Dorsolateral prefrontal cortex (tissue), 122 donors: ENCODE measurements at places on chromosomes 11 and 22.
A peak's percentile ranks its signal among the peaks of the same experiment; 100 is the strongest.

DNA sequence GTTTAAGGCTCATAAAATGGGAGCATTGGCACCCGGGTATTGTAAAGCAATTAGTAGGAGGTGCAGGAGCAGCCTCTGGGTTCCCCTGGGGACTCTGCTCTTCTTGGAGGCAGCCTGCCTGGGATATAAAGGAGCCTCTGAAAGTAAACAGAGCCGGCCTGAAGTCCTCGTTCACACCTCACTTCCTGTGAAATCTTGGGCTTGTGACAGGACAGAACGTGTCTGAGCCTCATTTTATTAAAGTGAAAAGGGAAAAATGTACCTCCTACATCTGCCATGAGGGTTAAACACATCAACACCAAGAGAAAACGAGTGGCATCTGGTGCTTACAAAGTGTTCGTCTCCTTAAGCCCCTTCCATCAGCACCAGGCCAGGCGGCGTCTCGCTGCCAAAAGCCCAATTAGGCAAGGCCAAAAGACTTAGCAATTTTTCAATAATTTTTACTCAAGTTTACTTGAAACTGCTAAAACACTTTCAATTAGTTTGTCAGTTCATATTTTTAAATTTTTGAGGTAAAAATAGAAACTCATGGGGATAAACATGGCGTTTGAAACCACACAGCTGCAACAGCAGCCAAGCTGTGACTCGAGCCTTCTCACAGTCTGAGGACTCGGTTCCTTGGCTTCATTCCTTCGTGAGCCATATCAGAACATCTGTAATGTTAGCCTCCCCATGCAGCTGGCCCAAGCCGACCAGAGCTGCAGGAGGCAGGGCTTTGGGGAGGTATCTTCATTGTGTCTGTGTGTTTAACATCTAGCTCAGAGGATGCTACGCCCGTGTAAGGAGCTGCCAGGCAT is 33.6 kb downstream of the MAP6 start:
- DNase-seq = no peak

- DNase-seq = no peak
These were observed 46.2 kb downstream of the FAM83F start for GRCh38 chr22:40040927-40041326.

DNA sequence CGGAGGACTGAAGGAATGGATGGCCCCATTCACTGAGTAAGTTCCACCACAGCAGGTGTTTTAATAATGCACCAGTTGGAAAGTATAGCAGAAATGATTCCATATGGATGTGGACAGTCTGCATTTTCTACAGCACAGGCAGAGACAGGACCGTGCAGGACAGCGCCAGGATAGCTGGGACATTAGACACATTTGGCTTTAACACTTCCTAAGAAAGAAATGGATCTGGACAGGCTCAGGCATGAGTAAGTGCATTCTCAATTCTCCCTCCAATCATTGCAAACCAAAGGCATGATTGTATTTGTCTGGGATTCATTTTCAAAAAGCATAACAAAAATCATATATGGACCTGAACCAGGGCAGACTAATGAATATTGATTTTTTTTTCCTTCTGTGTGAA is 233.0 kb upstream of the POU2AF2 start:
- no peak for DNase-seq

GRCh38 chr11:14422052-14422813 is 63.2 kb upstream of the RRAS2 start:
- peak; percentile 83 for DNase-seq

DNA sequence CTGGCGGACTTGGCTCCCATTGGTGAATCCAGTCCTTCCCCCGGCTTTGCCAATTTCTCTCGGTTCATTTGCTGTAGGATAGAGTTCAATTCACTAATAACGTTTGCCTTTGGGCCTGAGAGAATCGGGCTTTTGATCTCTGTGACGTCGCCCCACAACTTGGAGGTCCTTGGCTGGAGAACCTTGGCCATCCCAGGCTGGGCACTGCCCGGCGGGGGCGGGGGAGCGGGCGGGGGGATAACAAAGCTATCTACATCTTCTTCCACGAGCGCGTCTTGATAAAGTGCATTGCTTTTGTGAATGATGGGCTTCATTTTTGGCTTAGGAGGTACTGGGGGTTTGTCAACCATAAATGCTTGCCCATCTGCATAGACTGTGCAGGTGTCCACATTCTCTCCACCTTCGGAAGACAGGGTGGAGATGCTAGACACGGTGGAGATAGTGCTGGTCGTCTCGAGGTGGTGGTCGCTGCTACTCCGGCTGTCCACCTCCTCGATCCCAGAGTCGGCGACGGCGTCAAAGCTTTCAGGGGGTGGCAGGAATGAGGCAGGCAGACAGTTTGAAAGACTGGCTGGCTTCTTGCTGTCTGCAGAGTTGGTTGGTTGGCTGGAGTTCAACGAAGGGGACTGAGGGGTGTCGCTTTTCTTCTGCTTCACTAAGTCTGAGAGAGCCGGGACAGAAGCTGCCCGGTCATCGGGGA is 87.1 kb downstream of the CTTN start:
- DNase-seq = no peak

GRCh38 chr22:50699756-50700386 is 27.2 kb downstream of the SHANK3 start:
- peak; percentile 37 for DNase-seq

- no peak for DNase-seq
These were observed 40.8 kb upstream of the SMIM38 start for GRCh38 chr11:69114811-69115523.

DNA sequence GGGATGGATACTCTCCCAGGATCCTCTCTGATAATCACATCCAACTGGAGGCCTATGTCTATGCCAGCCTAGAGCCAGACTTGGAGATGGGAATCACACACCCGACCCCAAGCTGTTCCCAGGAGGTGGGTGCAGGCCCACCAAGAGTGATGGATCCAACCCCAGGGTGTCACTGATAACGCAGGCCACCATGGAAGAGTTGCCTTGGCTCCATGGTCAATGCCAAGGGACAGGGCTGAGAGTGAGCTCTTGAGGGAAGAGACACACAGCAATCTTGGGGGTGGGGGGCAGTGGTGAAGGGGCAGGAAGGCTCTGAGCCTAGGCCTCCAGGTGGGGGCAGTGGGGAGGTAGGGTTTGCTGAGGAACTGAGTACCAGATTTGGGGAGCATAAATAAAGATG is 16.9 kb downstream of the TUB start:
- DNase-seq = no peak

DNA sequence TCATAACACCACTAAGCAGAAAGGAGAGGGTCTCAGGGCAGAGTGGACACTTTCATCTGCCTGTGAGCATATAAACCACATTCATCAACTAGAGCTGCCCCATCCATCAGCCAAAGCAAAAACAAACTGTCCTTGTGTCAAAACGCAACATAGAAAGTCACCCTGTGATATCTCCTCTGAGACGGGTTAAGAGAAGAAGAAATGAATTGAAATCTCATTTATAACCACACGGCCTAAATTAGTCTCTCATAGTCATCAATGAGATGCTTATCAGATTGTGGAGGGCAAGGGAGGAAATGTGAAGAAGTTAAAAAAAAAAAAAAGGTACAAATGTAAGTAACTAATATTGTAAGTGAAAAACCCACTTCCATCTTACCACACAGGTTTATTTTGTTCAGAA is 75.7 kb downstream of the SIK3 start:
- no peak for DNase-seq

DNA sequence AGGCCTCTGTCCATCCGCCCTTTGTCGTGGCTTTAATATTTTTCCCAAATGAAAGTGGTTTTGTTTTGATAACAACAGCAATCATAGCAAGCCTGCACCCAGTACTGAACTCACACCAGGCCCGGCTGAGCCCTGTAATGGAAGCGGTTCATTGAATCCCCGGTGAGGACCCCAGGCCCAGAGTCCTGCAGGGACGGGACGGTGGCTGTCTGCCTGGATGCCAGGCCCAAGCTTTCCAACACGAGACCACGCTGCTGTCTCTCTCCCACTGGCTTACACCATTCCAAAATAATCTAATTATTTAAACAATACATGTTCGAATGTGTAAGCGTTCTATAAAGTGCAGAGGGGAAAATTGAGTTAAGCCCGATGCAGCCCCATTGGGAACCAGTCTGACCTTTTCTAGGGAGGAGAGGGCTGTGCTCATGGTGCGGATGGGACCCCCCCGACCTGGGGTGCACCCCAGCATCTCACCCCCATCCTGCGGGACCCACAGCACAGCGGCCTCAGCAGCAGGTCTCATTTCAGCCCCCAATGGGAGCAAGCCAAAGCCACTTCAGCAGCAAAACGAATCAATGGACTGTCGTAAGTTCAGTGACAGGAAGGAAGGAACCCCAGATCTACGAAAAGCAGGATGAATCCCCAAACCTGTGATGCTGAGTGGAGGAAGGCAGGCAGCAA is 1046.9 kb downstream of the BRD1 start:
- DNase-seq = no peak

- no peak for DNase-seq
These were observed 16.6 kb downstream of the ASCC2 start for GRCh38 chr22:29821291-29822016.

- DNase-seq = no peak
These were observed 637.0 kb downstream of the OPCML start for GRCh38 chr11:132895340-132895739.

- DNase-seq = no peak
These were observed 13.6 kb downstream of the DGKZ start for GRCh38 chr11:46360878-46361277.

DNA sequence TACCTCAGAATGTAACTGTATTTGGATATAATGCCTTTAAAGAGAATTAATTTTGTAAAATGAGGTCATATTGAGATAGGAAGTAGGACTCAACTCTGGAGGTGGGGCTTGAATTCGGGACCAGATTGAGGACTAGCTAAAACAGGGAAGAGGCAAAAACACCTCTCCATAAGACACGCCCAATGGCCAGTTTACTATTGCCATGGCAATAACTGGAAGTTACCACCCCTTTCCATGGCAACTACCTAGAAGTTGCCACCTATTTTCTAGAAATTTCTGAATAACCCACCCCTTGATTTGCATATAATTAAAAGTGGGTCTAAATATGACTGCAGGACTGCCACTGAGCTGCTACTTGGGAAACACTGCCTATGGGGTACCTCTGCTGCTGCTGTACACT is 206.4 kb downstream of the TTC28 start:
- DNase-seq = no peak

DNA sequence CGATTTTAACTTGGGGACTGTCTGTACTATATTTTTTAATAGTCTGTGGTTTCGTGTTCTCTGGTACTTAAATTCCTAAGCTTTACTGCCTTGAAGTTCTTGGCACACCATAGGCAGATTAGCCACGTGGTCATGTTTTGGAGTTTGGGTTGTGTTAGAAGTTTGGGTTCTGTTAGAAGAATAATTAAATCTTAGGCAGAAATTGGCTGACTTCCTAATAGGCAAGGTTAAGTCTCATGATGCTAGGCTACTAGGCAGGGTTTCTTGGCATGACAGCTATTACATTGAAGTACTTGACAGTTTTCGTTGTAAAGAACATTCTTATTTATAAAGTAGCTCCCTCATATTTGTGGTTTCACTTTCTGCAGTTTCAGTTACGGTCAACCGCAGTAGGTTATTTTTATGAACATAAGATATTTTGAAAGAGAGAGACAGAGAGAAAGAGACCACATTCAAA is 30.0 kb upstream of the MMP7 start:
- no peak for DNase-seq

GRCh38 chr11:117849781-117850414 is 25.4 kb upstream of the FXYD2 start:
- no peak for DNase-seq

DNA sequence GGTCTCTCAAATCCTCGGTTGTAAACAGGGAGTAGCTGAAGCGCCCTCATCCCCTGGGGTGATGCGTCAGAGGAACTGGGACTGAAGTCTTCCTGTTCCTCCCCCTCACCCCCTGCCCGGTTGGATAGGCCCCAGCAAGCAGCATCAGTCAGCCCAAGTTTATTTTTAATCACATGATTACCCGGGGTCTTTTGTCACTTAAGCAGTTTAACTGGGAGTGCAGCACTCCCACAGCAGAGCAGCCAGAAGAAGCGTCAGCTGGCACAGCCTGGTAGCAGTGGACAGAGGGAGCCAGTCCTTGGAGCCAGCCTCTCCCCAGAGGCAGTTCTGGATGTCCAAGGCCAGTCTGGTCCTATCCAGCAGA is 342.1 kb downstream of the CTTN start:
- DNase-seq = no peak

DNA sequence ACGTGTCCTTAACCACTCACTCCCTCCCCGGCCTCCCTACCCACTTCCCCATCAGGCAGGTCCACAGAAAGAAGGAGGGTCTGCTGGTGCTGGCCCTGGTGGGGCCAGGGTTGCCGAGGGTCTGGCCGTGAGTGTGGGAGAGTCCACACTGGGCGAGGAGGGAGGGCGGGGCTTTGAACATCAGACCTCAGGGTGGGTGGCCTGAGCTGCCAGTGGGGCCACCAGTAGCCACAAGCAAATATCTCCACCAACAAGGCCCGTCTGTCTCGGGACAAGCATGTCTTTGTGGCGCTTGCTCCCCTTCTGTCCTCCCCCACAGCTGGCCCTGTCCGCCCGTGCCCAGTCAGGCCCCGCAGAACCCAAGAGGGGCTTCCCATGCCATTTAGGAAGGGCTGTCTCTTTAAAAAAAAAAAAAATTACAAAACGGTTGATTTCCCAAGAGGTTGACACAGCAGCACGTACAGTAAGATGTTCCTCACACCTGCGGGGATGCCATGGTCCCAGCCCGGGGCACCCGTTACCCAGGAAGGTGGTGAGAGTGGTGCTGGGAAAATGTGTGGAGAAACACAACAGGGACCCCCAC is 17.7 kb upstream of the TALDO1 start:
- peak; percentile 85 for DNase-seq

DNA sequence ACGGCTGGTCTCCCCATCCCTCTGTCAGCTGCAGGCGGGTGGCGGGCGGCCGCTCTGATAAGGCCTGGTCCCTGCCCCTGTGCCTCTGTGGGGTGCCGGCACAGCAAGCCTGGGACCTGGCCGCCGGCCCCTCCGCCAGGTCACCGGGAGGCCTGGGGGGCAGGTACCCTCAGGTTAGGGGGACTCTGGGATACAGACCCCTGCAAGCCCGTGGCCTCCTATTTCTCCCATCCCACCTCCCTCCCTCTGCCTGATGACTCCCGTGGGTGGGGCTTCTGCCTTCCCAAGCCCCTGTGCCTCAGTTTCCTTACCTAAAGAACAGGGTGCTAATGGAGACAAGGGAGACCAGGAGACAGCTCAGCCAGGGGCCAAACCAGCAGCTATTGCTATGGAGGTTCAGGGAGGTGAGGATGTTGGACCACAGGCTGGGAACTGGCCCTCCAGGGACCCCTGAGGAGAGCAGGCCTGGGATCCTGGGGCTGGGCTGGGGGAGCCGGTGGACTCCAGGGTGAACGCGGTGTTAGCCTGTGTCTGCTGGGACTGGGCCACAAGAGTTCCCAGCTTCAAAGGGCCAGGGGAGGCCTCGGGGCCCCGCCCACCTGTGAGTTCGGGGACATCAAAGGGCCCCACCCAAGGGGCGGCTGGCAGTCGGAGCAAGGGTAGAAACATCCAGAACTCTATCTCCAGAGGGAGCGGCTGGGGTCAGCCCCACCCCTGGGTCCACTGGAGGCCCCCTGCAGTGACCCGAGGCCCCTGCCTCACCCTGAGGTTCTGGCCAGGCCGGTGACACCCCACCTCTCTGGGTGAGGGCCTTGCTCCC is 32.0 kb upstream of the TH start:
- no peak for DNase-seq
